CD4-positive, alpha-beta T cell (primary cell): ENCODE measurements at places on chromosomes 13 and 19.
A peak's percentile ranks its signal among the peaks of the same experiment; 100 is the strongest.

DNA sequence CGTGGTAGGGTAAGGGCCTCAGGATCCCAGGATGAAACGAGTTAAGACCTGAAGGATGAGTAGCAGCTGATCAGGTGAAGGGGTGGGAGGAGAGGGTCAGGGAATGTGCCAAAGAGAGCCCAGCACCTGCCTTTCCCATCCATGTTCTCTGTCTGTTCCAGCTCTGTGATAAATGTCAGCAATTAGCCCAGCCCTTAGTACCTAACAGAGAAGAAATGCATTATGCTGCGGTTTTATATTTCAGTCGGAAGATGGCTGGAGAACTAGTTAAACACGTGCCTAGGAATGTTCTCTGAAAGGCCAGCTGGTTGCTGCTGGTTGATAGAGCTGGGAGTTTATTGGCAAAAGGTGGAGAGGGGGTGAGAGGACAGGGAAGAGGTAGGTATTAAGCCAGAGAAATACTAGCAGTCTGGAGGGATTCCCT lies 268.2 kb downstream of the SHISA2 start:
- no peak for DNase-seq

- DNase-seq: no peak
Observed at GRCh38 chr13:93778548-93778947, 551.9 kb downstream of the GPC6 start.

- DNase-seq: no peak
Observed at GRCh38 chr13:40119852-40120251, 464.4 kb downstream of the COG6 start.

GRCh38 chr13:51887468-51887867 lies 25.7 kb downstream of the CCDC70 start:
- DNase-seq: no peak

DNA sequence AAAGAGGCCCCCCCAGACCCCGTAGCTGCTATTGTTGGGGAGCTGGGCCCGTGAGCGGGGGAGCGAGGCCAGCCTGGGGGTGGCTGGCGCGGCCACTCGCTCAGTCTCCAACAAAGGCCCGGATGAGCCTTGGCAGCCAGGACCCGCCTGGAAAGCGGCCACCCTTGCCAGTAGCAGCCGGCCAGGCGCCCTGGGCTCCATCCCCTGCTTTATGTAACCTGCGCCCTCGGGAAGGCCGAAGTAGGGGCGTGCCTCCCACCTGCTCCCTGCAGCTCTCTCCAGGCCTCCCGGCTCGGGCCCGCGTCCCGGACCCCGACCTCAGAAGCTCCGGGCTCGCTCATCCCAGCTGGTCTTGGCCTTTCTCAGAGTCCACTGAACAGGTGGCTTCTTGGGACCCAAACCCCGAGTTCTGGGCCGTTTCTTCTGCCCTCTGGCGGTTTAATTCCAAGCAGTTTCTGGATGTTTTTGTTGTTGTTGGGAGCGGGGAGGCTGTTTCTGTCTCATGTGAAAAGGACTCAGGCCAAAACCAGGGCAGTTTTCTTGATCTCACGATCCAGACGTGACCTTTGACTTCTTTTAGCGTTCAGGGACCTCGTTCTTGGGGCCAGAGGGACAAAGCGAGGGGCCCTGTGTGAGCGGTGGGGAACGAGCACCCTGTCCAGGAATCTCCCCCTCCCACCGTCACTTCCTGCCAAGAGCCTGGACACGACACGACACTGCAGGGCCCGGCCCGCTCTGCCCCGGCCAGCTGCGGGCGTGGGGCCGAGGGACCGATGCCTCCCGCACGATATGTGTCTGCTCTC lies 1.2 kb downstream of the CDC34 start:
- peak; percentile 80 for DNase-seq

- no peak for DNase-seq
Observed at GRCh38 chr19:4025317-4025716, 17.8 kb downstream of the PIAS4 start.

GRCh38 chr19:44925114-44925891 lies 10.9 kb downstream of the APOC1 start:
- DNase-seq: no peak

GRCh38 chr13:99151516-99151915 lies 49.1 kb upstream of the UBAC2 start:
- DNase-seq: no peak

- no peak for DNase-seq
Observed at GRCh38 chr13:97057176-97057575, 62.9 kb upstream of the OXGR1 start.

GRCh38 chr19:58350001-58350861 lies 3.1 kb downstream of the A1BG start:
- DNase-seq: no peak

- no peak for DNase-seq
Observed at GRCh38 chr19:45488708-45489107, 8.1 kb downstream of the RTN2 start.

DNA sequence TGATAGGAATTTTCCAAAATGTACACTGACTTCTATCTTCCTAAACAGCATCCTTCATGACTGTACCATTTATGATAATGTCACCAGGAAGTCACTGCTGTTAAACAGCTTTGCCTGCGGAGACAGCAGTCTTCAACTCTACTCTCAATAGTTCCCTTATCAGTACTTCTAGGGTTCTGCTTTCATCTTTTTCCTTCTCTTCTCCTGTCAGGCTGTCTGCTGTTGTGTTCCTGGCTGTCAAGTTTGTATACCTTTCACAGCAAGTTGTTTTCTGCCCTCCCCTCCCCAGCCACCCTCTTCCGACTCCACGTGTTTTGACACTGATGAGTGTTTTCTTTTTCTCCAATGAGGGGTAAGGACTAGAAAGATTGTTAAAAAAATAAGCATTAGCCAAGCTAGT lies 2.2 kb downstream of the UPF3A start:
- DNase-seq: no peak

- DNase-seq: peak; percentile 20
Observed at GRCh38 chr19:13441810-13442512, 64.3 kb downstream of the CACNA1A start.

- DNase-seq: no peak
Observed at GRCh38 chr19:50061650-50062049, 35.8 kb downstream of the ZNF473 start.

DNA sequence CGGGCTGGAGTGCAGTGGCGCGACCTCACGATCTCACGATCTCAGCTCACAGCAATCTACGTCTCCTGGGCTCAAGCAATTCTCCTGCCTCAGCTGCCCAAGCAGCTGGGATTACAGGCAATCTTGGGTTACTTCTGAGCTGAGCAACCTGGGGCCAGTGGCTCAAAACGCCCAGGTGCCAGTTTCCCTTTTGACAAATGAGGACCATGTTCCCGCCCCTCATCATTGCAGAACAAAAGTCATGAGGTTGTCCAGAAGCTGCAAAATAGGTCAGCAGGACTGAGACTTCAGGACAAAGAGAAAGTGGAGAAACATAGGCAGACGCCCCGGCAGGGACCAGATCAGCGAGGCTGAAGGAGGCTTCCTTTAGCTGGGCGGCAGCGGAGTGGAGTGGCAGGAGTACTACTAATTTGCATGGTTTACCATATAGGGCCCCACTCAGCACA lies 3.3 kb upstream of the ADGRE5 start:
- DNase-seq: no peak

DNA sequence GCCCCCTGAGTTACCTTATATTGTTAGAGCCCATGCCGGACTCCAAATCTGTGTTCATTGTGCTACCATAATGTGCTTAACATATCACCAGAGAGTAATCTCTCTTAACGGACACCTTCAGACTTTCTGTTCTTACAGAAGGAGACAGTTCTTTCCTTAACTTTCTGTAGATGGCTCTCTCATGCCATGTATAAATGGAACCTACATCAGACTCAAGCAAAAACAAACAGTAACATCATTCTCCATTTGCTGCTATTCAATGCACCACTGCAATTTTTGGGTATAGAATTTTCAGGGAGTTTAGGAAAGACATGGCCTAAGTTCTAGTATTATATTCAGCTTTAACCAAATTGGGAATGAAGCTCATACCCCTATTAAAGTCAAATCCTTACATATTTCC lies 12.6 kb upstream of the UGGT2 start:
- DNase-seq: no peak

DNA sequence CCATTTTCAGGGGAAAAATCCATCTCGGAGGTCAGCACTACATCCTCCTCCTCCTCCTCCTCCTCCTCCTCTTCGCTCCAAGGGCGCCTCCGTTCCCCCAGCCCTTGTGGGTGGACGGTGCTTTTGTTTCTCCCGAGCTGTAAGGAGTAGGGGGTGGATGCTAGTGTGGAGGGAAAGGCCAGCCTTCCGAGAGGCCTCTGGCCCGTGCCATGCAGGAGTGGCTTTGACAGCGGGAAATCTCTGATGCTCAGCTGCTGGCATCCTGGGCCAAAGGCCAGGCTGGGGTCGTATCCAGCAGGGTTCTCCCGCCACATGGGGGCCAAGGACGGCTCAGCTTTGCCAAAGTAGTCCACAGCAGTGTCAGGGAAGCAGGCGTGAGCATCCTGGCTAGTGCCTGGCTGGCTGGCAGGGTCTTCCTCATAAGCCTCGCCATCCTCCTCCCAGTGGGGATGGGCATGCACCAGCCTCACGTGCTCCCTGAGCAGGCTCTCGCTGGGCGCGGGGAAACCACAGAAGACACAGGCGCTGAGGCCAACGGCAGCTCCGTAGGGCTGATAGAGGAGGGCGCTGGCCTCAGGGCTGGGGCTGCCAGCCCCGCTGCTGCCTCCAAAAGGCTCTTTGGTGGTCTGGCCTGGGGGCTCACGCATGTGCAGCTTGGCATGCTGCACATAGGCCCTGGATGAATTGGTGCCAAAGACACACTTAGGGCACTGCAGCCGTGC lies 10.5 kb downstream of the WIZ start:
- DNase-seq: no peak

- DNase-seq: peak; percentile 22
Observed at GRCh38 chr13:23320926-23321534, 112.5 kb downstream of the SACS start.

DNA sequence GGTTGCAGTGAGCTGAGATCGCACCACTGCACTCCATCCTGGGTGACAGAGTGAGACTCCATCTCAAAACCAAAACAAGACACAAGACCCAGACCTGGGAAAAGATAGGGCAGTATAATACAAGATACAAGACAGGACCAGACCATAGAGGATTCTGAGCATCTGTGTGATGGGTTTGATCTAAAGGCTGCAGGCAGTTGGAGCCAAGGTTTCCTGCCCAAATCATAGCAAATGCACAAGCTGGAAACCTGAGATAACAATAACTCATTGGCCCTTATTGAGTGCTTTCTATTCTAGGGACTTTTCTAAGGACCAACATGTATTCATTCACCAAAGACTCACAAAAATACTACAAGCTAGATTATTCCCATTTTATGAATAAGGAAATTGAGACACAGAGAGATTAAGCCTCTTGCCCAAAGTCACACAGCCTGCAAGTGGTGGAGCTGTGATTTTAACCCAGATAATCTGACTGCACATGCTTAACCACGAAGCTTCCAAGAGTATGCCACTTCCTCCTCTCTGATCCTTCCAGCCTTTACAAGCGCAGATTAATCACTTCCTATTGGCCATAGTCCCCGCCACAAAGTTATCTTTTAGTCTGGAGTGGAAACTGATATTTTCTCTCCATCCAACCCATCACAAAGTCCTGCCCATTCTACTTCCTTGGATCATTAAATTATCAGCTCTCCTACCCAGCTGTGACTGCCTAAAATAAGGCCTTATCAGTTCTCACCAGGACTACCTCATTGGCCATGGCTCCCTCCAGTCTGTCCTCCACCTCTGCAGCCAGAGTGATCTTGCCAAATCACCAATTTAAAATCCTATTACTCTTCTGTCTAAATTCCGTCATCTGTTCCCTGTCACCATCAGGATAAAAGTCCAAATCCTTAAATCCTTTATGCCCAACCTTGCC lies 147.2 kb downstream of the FLT1 start:
- no peak for DNase-seq

- DNase-seq: no peak
Observed at GRCh38 chr13:110262508-110263291, 44.3 kb downstream of the COL4A1 start.

DNA sequence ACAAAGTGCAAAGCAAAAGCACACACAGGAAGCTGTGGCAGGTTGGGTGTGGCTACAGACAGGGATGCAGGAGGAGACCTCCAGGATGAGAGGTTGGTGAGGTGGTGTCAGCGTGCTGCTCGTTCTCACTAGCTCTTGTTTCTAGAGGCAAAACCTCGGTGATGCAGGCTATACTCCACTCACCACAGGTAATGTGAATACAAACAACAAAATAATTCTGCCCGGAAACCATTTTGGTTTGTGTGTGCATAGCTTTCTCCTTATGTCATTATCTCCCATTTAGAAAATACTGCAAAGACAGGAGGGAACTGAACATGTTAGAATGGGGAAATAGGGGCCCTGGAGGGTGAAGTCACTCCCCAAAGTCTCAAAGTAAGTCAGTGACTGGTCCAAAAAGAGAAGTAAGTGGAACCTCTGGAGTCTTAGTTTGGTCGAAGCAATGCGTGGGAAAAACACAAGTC lies 9.4 kb downstream of the LCP1 start:
- DNase-seq: peak; percentile 63

DNA sequence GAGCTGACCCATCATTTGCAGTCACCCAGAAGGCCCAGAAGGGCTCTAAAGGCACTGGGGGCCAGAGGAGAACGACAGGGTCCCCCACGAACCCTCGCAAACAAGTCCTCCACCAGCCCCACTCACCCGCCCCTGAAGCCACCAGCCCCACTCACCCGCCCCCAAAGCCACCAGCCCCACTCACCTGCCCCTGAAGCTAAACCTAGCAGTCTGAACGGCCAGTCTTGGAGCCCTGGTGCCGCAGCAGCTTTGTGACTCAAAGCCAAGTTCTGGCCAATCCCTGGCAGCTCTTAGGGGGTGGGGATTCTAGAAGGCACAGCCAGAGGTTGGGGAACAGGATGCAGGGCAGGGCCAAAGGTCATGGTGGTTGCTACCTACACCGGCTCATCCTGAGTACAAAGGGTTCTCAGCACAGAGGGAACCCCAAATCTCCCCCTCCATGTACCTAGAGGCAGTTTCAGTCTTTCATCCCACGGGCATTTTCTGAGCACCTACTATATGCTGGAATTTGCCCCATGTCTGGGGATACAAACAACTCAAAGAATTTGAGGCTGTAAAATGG lies at the start of gene IQCN:
IQCN (minus strand) TSS at position 234 of the 562 bp plus-strand sequence. CDS start 4,974 bp downstream, outside the sequence.
- peak; percentile 43 for DNase-seq
